ENCODE measurements at places on chromosomes 12 and 14.

DNA sequence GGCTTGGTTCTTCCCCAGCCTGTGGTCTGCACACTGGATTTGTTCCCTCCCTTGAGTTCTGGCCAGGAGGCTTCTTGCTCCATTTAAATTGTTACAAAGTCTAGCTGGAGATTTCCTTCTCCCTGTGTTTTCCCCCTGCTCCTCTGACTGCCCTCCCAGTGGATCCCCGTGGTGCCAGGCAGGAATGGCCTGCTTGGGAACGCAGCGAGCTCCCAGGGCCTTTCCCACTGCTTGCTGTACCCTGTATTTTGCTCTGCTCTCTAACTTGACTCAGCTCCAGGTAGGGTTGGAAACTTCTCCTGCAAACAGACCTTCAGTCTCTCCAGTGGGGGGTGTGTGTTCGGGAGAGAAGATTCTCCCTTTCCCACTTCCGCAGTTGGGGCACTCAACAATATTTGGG is 349.2 kb upstream of the FBXO33 start:
- no peak for DNase-seq

DNA sequence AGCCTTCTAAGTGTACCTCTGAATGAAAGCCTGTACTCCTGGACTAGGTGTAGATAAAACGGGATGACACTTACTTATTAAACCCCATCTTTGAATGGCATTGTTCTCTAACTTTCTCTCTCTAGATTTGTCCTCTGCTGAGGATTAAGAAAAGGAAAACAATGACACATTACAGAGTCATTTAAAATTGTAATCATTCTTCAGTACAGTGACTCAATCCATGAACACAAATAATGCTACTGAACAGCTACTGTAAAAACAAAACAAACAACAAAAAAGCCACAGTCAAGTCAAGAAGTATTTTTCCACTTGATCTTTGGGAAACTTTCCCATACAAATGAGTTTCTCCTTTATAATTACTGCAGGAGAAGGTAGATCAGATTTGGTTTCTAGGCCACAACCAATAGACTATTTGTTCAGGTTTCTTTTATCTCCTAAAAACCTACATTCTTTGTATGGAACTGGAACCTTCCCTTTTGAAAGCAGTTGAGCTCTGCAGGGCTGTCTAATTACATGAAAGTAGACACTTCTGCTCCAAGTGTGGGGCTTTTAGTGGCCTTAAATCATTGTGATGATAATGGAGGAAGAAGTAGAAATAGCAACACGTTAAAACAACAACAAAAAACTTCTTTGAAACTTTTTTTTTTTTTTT is 219.1 kb downstream of the ESR2 start:
- DNase-seq = no peak

GRCh38 chr12:121352682-121353018 is 439 bp upstream of the ANAPC5 start:
- peak; percentile 91 for DNase-seq

DNA sequence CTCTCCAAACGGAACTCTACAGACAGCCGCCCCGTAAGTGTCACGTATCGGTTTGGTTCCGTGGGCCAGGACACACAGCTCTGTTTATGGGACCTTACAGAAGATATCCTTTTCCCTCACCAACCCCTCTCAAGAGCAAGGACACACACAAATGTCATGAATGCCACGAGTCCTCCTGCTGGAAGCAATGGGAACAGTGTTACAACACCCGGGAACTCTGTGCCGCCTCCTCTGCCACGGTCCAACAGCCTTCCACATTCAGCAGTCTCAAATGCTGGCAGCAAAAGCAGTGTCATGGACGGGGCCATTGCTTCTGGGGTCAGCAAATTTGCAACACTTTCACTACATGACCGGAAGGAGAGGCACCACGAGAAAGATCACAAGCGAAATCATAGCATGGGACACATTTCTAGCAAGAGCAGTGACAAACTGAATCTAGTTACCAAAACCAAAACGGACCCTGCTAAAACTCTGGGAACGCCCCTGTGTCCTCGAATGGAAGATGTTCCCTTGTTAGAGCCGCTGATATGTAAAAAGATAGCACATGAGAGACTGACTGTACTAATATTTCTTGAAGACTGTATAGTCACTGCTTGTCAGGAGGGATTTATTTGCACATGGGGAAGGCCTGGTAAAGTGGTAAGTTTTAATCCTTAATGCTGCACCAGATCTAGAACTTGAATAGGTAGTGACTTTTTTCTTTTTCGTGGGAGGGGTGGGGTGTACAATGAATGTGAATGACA is 69.7 kb downstream of the WDR20 start:
- no peak for DNase-seq

DNA sequence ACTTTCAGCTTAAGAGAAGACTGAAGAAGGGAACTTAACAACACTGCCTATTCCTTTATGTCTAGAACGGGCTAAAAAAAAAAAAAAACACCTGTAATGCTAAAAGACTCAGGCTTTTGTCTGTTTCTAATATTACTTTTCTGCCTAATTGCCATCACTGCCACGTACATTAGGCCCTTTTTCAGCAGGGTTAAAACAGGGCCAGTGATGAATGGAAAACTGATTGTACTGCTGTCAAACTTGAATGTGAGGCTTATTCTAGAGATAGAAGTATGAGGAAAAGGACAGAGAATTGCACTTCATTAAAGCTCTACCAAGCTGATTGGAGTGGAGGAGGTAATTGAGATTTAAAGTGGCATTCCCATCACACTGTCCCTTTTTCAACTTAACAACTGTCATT is 535.8 kb downstream of the PRKD1 start:
- DNase-seq = peak; percentile 6

- no peak for DNase-seq
These were observed 2.0 kb downstream of the FOXN4 start for GRCh38 chr12:109307051-109307450.

DNA sequence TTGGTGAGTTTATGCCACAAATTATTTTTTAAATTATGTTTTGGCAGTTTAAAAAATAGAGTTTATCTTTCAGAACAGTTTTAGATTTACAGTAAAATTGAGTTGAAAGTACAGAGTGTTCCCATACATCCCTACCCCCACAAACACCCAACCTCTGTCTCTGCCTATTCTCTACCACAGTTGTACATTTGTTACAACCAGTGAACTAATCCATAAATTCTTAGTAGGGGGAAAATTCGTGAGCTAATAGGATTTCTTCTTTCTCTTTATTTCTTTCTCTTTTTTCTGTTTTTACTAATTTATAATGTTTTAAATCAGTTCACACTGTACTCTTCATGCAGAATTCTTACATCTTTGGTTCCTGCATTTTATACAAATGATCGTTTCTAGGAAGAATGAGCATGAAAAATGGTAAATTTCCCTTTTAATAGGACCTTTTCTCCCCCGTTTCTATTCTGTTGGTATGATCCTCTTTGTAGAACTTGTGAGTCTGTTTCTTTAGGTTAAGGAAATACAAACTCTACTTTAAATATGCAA is 56.7 kb downstream of the MIPOL1 start:
- no peak for DNase-seq

DNA sequence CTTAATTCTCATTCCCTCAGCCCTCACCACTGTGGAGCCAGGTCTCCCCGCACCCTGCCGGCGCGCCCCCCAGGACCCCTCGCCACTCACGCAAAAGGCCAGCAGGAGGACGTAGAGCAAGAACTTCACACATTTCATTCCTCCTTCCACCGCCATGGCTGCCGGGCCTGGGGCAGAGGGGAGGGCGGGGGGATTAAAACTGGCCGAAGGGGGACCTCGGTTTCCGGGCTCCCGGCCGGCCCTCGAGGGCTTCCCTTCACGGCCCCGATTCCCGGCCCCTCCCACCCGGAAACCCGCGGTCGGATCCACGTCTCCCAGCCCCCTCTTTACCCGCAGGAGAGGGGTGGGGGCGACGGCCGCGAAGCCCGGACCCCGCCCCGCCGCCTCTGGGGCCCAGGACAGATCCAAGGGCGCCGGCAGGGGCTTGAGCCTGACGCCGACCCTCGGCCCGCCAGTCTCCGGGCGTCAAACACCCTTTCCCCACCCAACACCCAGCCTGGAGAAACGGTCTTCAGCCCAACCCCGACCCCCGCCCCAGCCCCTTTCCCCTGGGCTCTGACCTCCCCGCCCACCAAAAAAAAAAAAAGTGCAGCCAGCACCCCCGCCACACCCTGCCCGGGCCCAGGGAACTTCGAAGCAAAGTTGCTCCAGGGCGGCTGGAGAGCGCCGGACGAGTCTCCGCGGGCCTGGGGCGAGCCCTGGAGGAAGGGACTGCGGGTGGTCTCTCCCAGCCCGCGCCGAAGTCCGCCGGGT is 447 bp downstream of the CD63 start:
- DNase-seq = peak; percentile 20

DNA sequence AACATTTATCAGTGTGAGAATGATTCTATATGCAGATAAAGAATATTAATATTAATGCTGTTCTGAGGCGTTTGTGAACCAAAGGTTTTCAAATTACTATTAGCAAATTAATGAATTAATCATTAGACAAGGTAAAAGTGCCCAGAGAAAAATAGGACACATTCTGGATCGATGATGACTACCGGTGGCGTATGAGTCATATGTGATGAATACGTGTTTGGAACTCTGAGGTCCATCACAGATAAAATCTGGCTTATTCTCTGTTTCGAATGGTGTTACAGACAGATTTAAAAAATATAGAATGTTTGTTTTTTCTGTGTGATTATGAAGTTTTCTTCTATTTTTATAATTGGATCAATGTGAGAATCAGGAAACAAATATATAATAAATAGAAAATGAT is 79.2 kb upstream of the RTL1 start:
- no peak for DNase-seq

DNA sequence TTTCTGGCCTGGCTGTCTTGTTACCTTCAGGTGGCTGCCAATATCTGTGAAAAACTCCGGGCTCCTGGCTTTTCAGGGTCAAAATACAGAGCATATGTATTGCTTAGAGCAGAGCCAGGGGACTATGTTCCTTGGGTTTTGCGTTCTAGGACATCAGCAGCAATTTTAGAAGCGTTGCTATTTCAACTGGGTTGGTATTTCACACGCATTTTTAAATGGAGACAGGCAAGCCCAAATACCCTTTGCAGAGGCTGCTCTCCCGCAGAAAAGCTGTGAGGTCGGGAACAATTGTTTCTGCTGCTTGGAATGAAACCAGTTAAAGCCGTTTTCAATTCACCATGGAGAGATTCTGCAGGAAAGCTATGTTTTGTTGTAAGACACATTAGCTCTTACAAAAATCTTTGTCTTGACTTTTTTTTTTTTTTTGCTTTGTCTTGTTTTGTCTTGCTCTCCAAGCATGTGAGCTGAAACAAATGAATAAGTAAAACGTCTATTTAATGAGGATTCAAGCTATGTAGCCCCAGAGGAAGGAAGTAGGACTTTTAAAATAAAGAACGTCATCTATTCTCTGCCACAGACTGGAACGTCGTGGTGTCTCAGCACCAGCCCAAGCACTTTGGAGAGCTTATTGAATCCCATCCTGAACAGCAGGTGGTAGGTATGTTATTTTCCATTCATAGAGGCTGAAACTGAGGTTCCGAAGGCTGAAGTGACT is 181.0 kb upstream of the TBX3 start:
- no peak for DNase-seq

GRCh38 chr14:87805315-87805723 is 187.7 kb downstream of the GALC start:
- no peak for DNase-seq

GRCh38 chr12:102757154-102757881 is 159.7 kb downstream of the PAH start:
- no peak for DNase-seq

GRCh38 chr12:49698619-49699545 is 8.3 kb downstream of the FMNL3 start:
- no peak for DNase-seq

- no peak for DNase-seq
These were observed 524.8 kb downstream of the FUT8 start for GRCh38 chr14:65937079-65937959.

GRCh38 chr12:13599176-13599575 is 382.2 kb downstream of the GRIN2B start:
- no peak for DNase-seq

DNA sequence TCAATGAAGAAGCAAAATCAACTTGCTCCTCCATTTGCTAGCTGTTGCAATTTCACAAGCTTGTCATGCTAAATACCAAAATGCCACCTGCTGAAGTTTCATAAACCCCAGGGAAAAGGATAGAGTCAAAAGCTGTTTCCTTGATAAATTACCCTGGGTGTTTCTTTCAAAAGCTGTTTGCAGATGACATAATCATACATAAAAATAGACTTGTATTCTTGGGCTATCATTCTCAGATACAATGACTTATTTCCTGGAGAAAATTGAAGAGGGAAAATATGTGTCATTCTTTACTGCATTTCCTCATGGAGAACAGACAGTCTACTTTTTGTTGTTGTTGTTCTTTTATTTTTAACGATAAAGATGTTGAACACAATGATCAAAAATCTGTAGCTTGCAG is 119.2 kb downstream of the GALC start:
- no peak for DNase-seq

DNA sequence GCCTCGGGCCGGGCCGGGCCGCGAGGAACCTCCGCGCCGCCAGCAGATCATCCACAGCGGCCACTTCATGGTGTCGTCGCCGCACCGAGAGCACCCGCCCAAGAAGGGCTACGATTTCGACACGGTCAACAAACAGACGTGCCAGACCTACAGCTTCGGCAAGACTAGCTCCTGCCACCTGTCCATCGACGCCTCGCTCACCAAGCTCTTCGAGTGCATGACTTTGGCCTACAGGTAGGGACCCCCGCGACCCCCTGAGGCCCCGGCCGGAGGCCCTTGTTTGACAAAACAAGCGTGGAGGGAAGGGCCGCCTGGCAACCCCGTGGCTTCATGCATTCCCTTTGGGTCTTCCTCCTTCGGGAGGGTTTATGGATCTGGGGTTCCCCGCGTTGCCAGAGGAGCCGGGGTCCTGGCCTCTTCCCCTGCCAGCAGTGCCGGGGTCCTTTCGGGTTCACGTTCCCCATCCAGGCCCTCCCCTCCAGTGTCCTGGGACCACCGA is 526 bp downstream of the MLXIP start:
- peak; percentile 30 for DNase-seq

DNA sequence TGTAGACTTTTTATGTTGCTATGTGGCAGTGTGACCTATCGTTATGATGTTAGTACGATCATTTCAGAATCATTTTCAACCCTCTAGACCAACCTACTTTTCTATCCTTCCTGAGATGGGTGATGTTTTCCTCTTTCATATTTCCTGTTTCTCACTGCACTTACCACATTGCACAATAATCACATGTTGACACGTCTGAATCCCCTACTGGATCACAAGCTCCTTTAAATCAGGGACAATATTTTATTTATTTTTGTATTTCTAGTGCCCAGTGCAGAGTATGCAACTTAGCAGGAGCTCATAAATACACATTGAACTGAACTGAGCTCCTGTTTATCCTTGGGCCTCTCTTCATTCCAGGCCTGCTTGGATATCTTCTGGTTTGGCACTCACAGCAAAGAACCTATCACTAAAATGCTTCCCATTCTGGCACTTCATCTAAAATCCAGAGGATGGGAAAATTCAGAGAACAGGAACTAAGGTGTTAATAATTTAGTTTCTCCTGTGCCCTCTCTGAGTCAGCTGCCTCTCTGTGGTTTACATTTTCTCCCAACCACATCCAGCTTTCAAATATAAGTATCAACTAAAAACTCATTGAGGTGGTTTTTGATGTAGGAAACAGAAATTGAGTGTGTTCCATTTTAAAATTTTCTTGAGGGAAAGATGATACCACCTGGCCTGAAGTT is 69.4 kb upstream of the DYRK2 start:
- DNase-seq = no peak

GRCh38 chr12:109775172-109775881 is 57.9 kb downstream of the TRPV4 start:
- peak; percentile 39 for DNase-seq

GRCh38 chr14:36859119-36859518 is 197.5 kb downstream of the PAX9 start:
- DNase-seq = no peak

- no peak for DNase-seq
These were observed 138.2 kb downstream of the MON2 start for GRCh38 chr12:62604871-62605270.
